ENCODE measurements at places on chromosomes 12 and 14.
A peak's percentile ranks its signal among the peaks of the same experiment; 100 is the strongest.

GRCh38 chr12:27193106-27193505, 51.0 kb upstream of the STK38L start:
- no peak for DNase-seq

DNA sequence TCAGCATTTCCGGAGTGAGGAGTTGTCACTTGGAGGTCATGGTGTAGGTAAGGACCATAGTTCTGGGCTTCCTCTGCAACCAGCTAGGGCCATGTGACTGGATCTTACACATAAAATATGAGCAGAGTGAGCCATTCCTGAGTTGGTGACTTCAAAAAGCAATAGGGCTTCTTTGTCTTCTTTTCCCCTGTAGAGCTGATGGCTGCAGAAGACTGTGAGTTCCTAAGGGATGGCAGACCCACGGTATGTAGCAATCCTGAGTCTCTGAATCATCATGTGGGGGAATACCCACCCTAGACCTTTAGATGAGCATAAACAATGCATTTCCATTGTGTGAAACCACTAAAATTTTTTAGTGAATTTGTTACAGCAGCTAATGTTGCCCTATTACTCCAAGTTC, 151.1 kb upstream of the TBX3 start:
- no peak for DNase-seq

- DNase-seq: no peak
Observed at GRCh38 chr12:93639406-93639805, 37.8 kb upstream of the CRADD start.

DNA sequence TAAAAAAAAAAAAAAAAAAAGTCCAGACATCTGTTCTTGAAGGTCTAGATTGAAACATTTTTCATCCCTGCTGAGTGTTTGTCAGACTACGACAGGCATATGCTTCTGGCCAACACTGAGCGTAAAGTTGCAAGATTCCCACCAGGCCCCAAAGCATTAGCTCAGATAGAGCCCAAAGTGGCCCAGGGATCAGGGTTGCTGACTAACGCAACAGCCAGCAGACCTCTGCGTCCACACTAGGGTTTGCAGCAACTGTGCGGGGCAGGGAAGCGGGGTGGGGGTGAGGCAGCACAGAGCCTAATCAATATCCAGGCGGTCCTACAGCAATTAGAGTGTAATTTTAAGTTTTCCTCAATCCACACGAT, 55.7 kb downstream of the SSH1 start:
- no peak for DNase-seq

- no peak for DNase-seq
Observed at GRCh38 chr14:23877538-23878180, 75.9 kb upstream of the DHRS4 start.

DNA sequence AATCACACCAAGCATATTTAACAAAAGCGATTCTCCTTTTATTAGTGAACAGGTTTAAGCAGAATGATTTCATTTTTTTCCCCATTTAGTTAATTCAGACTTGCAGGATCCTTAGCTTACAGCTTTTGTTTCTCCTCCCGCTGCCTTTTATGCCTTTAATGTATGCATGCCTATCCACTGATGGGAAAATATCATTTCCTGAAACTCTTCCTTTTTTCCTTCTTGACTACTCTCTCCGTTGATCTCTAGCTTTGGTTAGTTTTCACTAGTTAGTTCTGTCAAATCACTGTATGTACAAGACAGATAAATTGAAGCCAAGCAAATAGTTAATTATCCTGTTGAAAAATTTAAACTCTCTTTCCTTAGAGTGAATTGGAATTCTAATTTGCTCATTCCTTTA, 26.3 kb downstream of the NKX2-1 start:
- DNase-seq: no peak

DNA sequence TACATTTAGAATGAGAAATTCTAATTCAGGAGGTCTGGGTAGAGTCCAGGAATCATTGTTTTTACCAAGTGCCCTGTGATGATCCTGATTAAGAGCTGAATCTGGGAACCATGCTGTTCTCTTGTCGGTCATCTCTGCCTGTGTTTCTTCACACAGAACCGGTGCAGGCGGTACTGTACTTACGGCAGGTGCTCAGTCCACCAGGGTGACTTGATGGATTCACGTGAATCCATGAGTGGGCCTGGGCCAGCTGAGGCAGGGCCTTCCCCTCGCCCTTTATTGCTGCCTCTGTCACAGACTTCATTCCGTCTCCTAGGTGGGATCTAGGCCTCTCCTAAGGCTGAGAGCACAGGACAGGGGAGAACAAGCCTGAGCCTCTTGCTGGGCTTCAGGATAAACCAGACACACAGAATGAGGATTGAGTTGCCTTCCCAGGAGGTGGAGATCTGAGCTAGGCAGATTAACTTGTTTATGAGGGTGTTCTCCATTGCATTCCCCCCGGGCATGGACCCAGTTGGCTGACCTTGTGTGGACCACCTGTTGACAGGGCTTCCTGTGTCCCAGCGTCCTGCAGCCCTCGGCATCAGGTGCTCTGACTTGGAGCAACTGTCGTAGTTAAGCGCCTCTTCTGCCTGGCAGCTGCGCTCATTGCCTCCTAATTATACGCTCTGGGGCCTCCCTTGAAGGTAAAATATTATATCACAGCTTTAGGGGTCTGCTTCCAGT, 42.1 kb downstream of the B4GALNT3 start:
- DNase-seq: no peak

GRCh38 chr14:72904840-72905561, 11.1 kb upstream of the DPF3 start:
- no peak for DNase-seq

DNA sequence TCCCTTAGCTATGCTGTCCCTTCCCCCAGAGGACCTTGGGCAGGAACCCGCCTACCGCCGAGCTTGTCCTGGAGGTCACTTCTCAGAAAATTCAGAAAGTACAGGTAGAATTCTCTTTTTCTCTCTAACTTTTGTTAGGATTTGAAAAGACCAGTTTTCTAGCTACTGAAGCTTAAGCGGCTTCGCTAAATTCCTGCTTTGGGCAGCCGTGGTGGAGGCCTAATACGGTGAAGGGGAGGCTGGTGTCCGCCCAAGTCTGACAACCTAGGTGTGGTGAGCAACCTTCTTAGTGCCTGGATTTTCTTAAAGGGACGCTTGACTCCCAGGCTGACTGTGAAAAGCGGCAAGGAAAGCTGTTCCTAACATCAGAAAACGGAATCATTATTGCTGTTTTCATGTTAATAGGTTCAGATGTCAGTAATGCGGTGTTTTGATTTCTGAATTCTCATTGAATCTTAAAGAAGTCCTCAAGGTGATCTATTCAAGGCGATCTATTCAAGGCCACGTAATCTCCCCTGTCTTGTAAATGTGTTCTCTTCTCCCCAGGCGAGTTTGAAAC, 835 bp downstream of the FGD4 start:
- no peak for DNase-seq

DNA sequence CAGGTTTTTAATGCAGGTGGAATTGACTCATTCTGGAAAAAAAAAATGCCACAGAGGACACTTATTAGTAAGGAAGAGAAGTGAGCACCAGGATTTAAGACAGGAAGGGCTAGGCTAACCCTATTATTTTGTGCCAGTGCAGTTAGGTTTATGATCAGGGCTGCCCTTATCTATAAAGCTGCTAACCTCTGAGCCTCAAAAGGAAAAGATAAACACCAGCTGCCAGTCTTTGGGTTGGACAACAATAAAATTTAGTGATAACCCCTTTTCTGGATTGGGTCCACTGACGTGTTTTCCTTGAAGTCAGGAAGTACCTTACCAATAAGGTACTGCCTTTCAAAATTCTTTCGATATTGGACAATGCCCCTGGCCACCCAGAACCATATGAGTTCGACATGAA, 128.9 kb downstream of the NUBPL start:
- no peak for DNase-seq

DNA sequence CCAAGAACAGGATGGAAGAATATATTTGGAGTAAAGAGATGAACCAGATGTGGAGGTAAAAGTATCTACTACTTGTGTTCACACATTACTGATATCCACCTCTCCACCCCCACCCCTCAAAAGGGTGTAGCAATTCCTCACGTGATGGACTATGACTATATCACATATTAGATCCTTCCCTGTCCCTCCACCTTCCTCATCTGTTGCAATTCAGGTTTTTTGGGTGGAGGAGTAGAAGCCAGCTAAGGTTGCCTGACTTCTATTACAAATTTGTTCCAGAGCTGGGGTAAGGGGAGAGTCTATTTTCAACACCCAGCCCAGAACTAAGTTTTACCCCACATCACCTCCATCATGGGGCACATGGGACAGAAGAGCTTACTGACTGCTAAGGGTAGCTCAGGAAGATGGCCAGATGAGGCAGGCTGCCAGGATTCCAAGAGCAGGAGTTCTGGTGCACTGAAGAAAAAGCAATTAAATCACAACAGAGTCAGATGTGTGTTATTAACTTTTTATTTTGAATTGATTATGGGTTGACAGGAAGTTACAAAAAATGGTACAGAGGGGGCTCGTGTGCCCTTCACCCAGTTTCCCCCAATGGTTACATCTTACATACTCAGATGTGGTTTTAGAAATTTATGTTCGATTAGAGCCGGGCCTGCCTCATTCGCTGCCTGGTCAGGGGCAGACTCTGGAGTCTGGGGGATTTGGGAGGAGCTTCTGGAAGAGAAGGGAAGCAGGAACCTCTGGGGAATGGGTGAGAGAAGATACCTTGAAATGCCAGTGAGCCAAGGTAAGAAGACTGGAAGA, 2.1 kb downstream of the RNASE13 start:
- no peak for DNase-seq

DNA sequence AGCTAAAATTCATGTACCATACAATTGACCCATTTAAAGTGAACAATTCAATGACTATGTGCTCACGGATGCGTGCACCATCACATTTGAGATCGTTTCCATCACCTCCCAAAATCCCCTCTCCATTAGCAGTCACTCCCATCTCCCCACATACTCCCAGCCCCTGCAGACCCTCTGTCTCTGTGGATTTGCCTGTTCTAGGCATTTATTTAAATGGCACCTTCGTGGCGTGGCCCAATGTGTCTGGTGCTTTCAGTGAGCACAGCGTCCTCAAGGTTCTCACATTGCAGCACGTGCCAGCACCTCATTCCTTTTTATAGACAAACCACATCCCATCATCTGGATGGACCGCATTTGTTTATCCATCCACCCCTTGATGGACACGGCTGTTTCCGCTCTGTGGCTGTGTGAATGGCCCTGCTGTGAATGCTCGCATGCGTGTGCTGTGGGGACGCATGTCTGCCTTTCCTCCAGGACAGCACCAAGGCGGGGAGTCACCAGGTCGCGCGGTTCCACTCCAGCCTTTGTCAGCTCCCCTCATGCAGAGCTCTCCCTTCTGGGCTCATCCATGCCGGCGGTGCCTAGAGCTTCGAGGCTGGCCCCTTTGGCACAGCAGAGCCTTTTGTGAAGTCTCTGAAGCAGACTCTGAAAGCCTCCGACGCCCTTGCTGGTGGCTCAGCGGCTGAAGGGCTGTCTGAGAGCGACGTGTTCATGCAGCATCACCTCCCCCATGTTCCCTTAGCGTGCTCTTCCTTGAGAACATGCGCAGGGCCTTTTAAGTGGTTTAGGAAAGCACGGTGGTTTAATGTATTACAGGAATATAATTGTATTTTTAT, 184.4 kb downstream of the KIF26A start:
- no peak for DNase-seq

DNA sequence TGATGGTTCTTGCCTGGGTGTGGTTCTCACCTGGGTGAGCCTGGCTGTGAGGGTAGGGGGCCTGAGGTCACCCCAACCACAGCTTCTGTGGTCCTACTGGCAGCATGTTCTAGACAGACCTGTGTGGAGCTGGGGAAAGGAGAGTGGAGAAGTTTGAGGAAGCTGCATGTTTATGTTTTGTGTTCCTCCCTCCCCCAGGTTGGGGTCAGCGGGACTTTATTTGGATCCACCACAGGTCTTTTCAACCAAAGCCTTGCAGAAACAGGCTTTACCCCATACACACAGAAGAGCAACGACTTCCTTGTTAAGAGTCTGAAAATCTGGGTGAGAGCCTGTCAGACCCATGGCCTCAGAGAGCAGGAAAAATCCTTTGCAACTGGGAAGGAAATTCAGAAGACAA, 5.6 kb downstream of the CD9 start:
- no peak for DNase-seq

GRCh38 chr12:91140026-91140931, 29.0 kb upstream of the LUM start:
- peak; percentile 88 for DNase-seq

DNA sequence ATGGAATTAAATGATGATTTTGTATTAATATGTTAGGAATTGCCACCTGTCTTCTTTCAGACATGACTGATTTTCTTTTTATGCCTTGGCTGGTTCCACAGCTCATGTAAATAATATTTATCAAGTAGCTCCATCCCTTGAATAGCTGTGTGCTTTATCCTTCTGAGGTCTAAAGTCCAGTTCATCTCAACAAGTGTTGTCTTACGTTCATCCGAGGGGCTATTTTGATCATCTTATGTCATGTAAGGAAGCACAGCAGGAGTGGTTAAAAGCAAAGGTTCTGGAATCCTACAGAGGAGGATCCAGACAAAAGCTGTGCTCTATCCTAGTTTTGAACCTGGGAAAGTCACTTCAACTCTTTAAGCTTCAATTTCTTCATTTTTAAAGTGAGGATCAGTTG, 123.7 kb upstream of the ATP2B1 start:
- no peak for DNase-seq

DNA sequence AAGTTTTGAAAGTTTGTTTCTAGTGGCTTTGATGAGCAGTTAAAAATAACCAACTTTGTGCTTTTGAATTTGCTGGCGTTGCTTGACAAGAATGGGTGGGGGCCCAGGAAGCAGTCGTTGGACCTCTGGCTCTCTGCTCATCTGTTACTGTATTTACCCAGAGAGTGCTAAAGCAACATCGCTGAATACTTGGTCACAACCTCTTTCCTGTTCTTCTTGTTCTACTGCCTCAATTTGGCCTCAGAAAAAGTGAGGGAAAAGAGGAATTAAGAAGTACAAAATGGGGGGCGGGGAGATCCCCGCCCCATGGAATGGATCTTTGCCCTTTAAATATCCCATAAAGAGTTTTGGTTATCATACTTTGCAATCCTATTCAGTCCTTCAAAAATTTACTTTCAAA, 221.5 kb upstream of the G2E3 start:
- no peak for DNase-seq

DNA sequence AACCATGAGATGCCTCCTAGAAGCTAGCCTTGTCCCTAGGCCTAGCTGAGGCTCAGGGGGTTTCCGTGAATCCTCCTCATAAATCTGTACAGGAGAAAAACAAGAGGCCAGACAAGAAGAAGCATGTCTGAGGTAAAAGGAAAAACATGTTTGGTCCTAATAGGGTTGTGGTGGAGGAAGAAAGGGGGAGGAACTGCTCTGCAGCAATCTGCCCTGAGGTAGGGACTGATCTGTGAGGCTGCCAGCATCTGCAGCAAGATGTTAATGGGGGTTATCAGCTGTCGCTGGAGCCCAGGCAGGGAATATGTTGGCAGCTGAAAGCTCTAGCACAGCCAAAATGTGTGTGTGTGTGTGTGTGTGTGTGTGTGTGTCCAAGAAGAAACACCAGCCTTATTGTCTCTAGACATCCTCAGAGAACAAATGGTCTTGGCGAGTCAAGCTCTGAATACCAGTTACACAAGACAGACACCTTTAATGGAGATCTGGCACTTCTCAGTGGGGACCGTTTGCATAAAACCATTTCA, 218.5 kb downstream of the NUAK1 start:
- peak; percentile 45 for DNase-seq

- DNase-seq: no peak
Observed at GRCh38 chr12:122903693-122904034, 7.7 kb upstream of the VPS37B start.

Measured in left lung (tissue), 14 donors.